Mucosa of descending colon (tissue), 3 donors: ENCODE measurements at places on chromosomes 5 and 9. TPM values are rescaled to one million over a fixed set of nuclear protein-coding genes. Genes with fewer than 3 reads are reported as not detected.

GRCh38 chr5:82287625-82288024 lies 9.5 kb upstream of the RPS23 start:
- DNase-seq, result no peak

Gene BRD8
- 42.6 TPM for total RNA-seq

GRCh38 chr5:135567661-135568060 lies 11.1 kb downstream of the CXCL14 start:
- no peak for DNase-seq

DNA sequence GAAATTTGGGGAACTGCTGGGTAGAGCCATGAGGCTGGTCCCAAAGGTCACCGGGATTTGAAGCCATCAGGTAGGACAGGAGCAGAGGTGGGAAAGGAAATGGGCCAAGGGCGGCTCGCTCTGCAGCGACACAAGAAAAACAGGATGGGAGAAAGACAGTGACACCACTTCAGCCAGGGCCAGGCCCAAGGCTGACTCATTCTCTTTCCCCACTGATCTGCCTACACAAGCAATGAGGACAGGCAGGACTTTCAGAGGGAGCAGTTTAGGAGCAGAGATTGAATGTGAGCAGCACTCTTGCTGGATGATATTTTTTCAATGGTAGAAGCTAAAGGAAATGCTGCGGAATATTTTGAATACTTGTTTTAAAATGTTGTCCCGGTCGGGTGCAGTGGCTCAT lies 3.5 kb downstream of the RUFY1 start:
- DNase-seq, result no peak

Gene MUSK
- 1.4 TPM for total RNA-seq
